8988T (cell line): ENCODE measurements at places on chromosomes 6 and 20.

DNA sequence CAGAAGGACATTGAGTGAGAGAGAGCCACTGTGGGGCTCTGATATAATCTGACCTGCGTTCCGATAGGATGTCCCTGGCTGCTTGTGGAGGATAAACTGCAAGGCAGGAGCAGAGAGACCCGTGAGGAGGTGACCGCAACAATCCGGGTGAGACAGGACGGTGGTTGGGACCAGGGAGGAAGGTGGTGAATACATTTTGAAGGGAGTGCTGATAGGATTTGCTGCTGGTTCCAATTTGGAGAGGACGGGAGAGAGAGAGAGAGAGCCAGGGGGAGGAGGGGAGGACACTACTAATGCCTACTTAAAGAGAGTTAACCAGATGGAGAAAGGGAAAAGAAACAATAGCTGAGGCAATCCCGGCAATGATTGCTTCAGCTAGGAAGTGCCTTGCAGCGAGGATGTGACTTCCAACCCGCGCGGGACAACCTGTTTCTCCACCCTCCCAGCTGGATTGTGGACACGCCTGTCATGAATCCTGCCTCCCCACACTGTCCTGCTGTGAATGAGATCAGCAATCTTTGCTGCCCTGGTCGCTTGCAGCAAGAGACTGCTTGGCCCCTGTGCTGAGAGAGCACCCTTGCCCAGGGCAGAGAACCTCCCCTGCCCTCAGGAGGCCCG lies 199.0 kb upstream of the KCNG1 start:
- DNase-seq, result no peak

DNA sequence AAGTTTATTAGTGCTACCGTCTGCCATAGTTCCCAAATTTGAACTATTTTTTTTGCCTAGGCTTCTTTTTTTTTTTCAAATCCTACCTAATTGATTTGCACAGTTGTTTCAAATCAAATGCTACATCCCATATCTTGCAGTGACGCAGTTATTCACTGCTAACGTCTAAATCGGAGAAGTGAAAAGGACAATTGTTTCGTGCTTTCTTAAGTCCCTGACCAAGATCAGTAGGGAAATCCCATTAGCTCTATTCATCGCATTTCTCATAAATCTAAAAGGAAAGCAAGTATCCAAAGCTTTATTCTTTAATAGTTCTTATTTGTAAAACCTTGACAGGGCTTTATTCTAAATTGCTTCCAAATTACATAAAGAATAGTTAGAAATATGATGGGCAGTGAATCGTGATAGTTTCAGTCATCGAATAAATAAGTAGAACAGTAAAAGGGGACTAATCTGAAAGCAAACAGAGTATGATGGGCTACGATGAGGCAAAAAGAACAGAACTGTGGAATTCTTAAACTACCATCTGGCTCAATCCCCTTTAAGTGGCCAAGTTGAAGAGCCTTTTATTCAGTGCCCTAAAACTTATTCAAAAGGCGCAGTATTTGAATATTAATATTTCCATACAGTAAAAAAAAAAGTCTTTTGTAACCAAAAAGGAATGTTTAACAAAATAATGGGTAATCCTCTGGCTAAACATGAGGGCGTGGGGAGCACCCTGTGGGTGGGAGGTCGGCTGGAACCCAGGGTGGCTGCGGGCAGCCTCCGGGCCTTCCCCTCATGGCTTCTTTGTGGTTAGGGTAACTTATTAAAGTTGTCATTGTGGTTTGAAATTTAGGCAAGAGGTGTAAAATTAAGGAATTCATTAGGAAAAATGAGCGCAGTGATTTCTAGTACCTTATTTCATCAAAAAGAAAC lies 3.0 kb upstream of the ARID1B start:
- no peak for DNase-seq

- DNase-seq, result peak; percentile 4
Measured at GRCh38 chr6:113414511-113414910, 442.6 kb upstream of the MARCKS start.

GRCh38 chr6:36422714-36423100 lies 19.9 kb downstream of the PXT1 start:
- DNase-seq, result no peak

GRCh38 chr20:54137115-54137514 lies 36.7 kb downstream of the CYP24A1 start:
- DNase-seq, result no peak

- DNase-seq, result no peak
Measured at GRCh38 chr20:14049111-14049510, 53.8 kb downstream of the MACROD2 start.

- DNase-seq, result no peak
Measured at GRCh38 chr6:16725145-16725864, 36.0 kb downstream of the ATXN1 start.

- no peak for DNase-seq
Measured at GRCh38 chr20:14882157-14882556, 544.7 kb upstream of the FLRT3 start.

GRCh38 chr6:77626426-77626825 lies 26.4 kb upstream of the MEI4 start:
- no peak for DNase-seq

GRCh38 chr20:39568109-39568508 lies 606.0 kb downstream of the DHX35 start:
- no peak for DNase-seq

- DNase-seq, result no peak
Measured at GRCh38 chr6:122752459-122752858, 27.1 kb upstream of the FABP7 start.

- DNase-seq, result no peak
Measured at GRCh38 chr6:3751077-3751729, at the start of gene PXDC1. Gene PXDC1 (minus strand): TSS chr6:3751713. CDS start chr6:3751531, 182 bp downstream.

GRCh38 chr6:116447496-116448011 lies 13.6 kb upstream of the CALHM6 start:
- DNase-seq, result no peak

GRCh38 chr6:14612016-14612980 lies 494.7 kb downstream of the CD83 start:
- no peak for DNase-seq

DNA sequence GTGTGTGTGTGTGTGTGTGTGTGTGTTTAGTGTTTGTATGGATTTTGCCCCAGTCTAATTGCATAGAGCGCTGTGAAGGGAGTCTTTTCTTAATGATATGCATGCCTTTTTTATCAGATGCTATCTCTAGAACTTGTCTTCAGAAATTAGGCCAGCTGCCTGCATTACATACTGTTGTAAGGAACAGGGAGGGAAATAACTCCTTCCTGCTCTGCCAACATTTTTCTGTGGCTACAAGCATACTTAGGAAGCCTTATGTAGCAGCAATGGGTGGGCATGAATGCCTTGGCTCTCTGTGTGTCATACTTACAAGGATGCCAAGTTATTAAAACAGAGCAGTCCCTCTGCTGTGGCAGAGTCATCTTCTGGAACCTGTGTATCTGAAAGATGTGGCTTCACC lies 8.0 kb upstream of the COL21A1 start:
- DNase-seq, result no peak

- DNase-seq, result no peak
Measured at GRCh38 chr20:32567384-32568178, 17.6 kb downstream of the NOL4L start.

DNA sequence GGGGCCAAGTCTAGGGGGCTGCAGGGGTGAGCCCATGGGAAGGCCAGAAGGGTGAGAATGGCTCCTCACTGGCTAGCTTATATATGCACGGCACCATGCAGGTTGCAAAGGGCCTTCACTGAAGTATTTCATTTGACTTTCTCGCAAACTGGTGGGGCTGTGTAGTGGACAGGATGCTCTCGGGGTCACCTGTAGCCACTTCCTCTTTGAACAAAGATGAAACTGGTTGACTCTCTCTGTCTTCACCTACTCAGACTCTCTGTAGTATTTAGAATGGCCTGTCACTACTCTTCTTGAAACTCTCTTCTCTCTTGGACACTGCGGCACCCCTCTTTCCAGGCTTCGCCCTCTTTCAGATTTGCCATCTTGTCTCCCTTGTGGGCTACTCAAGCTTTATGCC lies 560.5 kb downstream of the PKHD1 start:
- DNase-seq, result no peak

- no peak for DNase-seq
Measured at GRCh38 chr6:8803181-8803760, 367.9 kb upstream of the SLC35B3 start.

- DNase-seq, result no peak
Measured at GRCh38 chr6:56051202-56051598, 175.8 kb upstream of the BMP5 start.

- peak; percentile 35 for DNase-seq
Measured at GRCh38 chr20:5863040-5863833, 87.1 kb downstream of the TRMT6 start.

DNA sequence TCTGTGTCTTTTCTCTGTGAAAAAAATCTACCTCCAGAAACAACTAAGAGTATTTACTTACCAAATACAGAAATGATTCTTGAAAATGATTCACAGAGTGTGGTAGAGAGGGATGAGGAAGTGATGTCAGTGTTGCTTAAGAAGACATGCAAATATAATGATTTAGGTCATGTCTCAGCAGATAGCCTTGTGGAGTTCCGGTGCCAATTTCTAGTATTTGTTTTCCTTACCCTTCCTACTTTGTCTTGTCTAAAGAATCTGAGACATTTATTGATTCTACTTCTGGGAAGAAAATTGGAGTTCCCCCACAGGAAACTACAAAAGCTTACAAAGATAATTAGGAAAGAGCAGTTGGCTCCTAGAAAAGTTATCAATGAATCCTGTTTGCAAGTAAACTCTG lies 68.8 kb downstream of the GJA1 start:
- no peak for DNase-seq

DNA sequence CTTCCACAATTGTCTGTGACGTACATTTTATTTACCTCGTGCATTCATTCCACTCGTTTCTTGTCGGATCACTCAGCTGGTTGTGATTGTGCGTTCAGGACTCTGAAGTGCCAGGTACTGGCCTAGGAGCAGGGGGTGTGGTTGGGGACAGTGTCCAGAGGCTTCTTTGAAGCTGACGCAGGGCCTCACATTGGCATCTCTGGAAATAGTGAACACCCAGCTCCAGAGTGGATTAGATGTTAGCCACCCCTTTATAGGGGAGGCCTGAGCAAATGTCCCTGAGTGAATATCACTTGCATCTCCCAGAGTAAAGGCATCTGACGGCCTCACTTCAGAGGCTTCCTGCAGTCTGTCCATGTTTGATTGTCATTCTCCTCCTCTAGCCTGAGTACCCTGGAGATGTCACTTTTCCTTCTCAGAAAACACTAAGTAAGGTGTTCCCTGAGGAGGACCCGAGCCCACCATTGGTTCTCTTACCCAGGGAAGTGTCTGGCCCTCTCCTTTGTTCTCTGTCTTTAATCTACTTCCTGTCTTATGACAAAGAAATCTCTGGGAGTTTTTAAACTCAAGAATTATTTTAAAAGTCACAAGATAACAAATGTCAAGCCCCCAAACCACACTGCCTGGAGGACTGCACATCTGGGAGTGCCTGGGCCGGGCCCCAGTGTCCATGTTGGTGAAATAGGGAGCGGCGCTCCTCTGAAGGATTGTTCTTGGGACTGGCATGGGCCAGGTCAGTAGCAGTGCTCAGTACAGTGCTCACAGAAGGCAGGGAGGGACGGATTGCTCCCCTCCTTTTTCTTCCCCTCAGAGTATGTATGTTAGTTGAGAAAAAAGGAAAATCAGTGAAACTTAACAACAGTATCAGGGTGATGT lies 10.8 kb downstream of the STX16 start:
- DNase-seq, result no peak

DNA sequence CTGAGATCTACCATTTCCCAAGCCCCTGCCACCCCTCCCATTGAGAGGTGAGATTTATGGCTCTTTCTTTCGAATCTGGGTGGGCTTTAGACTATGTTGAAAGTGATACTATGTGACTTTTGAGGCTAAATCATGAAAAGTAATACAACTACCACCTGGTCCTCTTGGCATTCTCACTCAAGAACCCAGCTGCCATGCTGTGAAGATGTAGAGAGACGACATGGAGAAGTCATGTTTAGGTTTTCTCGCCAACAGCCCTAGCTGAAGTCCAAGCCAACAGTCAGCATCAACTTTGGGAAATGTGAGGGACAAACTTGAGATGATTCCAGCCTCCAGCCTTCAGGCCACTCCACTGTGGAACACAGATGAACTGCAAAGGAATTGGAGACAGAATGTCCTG lies 108.7 kb downstream of the SCP2D1 start:
- no peak for DNase-seq

DNA sequence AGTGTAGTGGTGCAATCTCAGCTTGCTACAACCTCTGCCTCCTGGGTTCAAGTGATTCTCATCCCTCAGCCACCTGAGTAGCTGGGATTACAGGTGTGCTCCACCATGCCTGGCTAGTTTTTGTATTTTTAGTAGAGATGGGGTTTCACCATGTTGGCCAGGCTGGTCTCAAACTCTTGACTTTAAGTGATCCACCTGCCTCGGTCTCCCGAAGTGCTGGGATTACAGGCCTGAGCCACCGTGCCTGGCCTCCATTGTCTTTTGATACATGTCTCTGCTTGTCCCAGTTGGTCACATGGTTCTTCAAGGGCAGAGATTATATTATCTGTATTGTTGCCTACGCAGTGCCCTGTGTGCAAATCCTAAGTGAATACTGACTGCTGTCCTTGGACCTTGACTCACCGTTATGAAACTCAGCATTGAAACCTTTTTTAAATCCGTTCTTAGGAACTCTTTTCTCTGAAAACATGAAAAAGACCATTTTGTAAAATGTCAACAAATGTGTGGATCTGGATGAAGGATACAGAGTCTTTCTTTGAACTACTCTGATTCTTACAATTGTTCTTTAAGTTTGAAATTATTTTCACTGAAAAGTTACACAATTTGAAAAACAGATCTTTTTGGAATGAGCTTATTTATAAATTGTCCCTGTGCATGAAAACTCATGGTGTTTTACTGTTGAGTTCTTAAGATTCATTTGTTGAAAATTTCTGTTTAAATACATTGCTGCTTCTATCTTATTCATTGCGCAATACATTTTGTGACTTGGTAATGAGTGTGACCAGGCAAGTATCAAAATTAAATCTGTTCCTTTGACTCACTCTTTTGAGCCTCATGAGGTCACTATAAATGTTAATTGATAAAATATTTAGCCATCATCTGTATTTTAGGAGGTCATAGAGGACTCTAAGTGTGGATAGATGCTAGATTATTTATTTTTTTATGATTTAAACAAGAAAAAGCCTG lies 293.5 kb downstream of the UTRN start:
- no peak for DNase-seq

DNA sequence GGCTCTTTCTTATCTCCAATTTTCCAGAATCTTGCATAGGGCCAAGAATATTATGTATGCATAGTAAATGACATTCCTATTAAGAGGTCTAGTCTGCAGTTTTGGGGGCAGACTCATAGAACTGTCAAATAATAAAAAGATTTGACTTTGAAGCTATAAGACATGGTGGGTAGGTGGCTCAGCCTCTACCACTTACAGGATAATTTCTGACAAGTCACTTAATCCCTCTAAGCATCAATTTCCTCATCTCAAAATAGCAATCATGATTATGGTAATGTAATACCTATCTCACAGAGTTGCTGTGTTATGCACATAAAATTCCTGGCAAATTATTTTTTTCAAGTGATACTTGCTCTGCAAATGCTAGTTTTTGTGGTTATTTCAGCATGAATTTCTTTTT lies 329.1 kb downstream of the PLCB1 start:
- no peak for DNase-seq

GRCh38 chr6:24043848-24044247 lies 82.2 kb upstream of the NRSN1 start:
- no peak for DNase-seq

GRCh38 chr6:19410481-19410880 lies 426.7 kb upstream of the ID4 start:
- no peak for DNase-seq

- DNase-seq, result no peak
Measured at GRCh38 chr20:23302386-23302785, 48.2 kb upstream of the NXT1 start.

- no peak for DNase-seq
Measured at GRCh38 chr6:129032602-129033001, 149.7 kb downstream of the LAMA2 start.

- no peak for DNase-seq
Measured at GRCh38 chr6:130575971-130576370, 210.2 kb downstream of the TMEM200A start.
